ENCODE measurements at places on chromosomes 12 and 14.
A peak's percentile ranks its signal among the peaks of the same experiment; 100 is the strongest.

- no peak for DNase-seq
Observed at GRCh38 chr14:49851813-49852212, 775 bp downstream of the NEMF start.

GRCh38 chr14:101174980-101175606 is 271.6 kb upstream of the RTL1 start:
- peak; percentile 63 for DNase-seq

- DNase-seq, result no peak
Observed at GRCh38 chr12:69913526-69913925, 88.5 kb downstream of the MYRFL start.

- peak; percentile 81 for DNase-seq
Observed at GRCh38 chr12:51217968-51218606, at the start of gene POU6F1. POU6F1 (minus strand) TSS chr12:51218062; CDS start chr12:51206836, 11,226 bp downstream.

GRCh38 chr14:99147366-99147740 is 124.6 kb downstream of the BCL11B start:
- peak; percentile 69 for DNase-seq

DNA sequence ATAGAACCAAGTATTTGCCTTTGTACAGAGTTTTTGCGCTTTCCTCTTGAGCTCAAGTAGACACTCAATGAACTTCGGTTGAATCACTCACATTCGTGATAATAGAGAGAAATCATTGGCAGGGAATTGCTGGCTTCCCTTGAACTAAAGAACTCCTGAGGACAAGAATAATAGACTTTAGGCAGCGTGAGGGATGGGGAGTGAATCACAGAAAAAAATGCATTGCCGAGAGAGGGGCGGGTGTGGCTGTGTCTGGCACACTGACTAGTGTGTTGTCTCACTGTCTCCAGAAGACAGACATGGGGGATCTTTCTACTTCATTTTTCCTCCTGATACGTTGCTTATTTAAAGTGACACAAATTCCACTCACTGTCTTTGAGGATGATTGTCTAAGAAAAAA is 805.2 kb downstream of the BCL11B start:
- no peak for DNase-seq

All from suprapubic skin (tissue), 4 donors.